ENCODE measurements at places on chromosomes 2 and 18. TPM values are rescaled to one million over a fixed set of nuclear protein-coding genes. Genes with fewer than 3 reads are reported as not detected.
A peak's percentile ranks its signal among the peaks of the same experiment; 100 is the strongest.

GRCh38 chr18:76335859-76336640 is 159.0 kb downstream of the ZNF516 start:
- DNase-seq, result peak; percentile 55

- no peak for DNase-seq
These were observed 5.7 kb downstream of the RAMP1 start for GRCh38 chr2:237864940-237865622.

Gene CNTNAP5
- not detected for total RNA-seq

DNA sequence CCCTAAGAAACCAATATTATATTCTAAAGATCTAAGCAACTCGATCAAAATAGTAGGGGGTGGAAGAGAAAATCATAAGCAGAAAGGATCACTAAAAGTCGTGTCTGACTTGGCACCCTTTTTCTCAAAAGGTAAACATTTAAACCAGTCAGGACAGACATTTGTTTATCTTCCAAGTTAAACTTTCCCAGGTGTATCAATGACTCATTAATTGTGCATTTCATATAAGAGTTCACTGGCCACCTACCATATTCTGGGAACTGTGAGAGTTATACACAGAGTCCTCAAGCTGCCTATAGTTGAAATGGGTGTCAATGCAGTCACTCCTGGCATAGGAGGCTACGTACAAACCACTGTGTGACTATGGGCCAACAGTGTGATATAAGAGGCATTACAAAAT is 4.8 kb upstream of the ACVR1 start:
- no peak for DNase-seq

GRCh38 chr18:9444549-9444948 is 30.8 kb upstream of the RALBP1 start:
- no peak for DNase-seq

- no peak for DNase-seq
These were observed 1323.5 kb upstream of the TMEFF2 start for GRCh38 chr2:193518041-193518817.

Gene RBFA
- total RNA-seq, result 32.4 TPM

DNA sequence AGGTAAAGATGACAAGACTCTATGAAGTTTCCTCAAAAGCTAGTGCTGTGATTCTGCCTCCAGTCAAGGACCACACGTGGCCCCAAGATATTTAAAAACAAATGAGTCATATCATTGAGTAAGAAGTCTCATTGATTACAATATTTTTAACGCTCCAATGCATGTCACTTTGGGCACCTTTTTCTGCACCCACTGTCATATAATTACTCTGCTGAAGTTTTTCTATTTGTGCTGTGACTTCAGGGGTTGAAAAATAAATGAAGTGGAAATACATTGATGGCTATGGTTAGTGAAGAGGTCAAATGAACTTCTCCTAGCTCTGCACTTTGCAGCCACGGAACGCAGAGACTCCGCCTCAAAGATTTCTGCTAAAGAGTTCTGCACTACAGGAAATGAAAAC is 344.3 kb upstream of the KYNU start:
- DNase-seq, result no peak

- DNase-seq, result no peak
These were observed 269.4 kb upstream of the THUMPD2 start for GRCh38 chr2:40048506-40048905.

- DNase-seq, result no peak
These were observed 77.3 kb upstream of the SMAD7 start for GRCh38 chr18:49028091-49028490.

DNA sequence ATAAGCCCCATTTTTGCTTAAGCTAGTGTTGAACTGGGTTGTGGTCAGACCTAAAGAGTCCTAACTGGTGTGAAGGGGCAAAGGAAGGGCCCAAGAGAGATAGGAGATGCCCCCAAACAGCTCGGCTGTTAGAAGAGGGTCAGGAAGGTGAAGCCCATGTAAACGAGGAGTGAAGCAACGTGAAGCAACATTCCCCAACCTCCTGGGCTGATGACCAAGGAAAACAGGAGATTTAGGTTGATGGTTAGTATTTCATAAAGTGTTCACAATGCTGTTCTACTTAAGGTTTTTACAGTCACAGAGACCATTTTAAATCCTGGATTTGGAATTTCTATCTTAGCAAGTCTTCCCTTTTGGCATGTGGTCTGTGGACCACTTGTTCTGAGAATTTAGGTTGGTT is 144.0 kb upstream of the SERPINE2 start:
- no peak for DNase-seq

- DNase-seq, result no peak
These were observed 76.2 kb downstream of the CDK15 start for GRCh38 chr2:201882353-201883090.

GRCh38 chr2:197704434-197705120 is 592 bp upstream of the MARS2 start:
- no peak for DNase-seq

DNA sequence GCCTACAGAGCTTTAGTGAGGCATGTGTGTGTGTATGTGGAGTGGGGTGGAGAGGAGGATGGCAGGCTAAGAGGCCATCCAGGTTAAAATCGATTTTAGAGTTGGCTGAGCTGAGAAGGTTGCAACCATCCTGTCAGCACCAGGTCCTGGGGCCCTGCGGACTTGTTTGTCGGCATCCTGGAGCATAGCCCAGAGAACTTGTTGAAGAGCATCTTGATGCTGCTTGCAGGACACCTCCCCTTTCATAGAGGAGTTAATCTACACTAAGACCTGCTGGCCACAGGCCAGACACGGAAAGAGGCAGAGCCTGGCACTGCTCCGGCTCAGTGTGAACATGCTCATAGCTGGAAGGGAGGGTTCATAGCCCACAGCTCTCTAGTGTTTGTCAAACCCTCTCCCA is 72.1 kb upstream of the RGPD5 start:
- no peak for DNase-seq

Gene HADHB
- 117 TPM for total RNA-seq

Gene CPLX4
- total RNA-seq, result not detected

Gene SIGLEC15
- under 0.01 TPM for total RNA-seq

DNA sequence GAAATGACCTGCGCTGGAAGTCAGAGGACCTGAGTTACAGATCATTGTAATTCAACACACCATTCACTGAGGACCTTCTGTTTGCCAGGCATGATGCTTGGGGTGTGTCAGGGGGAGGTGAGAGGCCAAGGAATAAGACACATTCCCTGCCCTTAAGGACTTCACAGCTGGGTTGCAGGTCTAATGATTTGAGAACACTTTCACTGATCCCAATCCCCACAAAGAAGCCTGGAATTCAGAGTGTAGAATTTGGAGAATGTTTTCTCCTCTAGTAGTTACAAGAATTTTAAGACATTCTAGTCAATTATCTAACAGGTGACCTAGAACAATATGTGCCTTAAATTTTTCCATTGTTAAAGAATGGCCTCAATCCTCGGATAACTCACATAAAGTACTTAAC is 322.4 kb downstream of the TNS1 start:
- DNase-seq, result no peak

GRCh38 chr2:239958473-239958765 is 66.7 kb downstream of the NDUFA10 start:
- no peak for DNase-seq

DNA sequence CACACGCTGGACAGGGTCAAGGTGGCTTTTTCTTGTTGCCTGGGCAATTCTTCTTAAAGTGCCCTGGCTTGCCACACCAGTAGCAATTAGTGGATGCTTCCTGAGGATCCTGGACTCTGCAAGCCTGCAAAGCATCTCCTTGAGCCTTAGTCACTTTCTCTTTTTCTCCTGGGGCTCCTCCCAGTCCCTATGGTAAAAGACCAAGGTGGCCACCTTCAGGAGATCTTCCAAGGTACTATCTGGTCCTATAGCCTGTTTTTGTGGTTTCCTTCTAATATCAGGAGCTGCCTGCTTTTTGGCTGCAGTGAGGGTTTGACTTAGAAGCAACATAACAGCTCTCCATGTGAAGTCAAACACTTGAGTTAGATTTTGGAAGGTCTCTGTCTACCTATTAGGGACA is 33.3 kb upstream of the GMCL1 start:
- DNase-seq, result no peak

DNA sequence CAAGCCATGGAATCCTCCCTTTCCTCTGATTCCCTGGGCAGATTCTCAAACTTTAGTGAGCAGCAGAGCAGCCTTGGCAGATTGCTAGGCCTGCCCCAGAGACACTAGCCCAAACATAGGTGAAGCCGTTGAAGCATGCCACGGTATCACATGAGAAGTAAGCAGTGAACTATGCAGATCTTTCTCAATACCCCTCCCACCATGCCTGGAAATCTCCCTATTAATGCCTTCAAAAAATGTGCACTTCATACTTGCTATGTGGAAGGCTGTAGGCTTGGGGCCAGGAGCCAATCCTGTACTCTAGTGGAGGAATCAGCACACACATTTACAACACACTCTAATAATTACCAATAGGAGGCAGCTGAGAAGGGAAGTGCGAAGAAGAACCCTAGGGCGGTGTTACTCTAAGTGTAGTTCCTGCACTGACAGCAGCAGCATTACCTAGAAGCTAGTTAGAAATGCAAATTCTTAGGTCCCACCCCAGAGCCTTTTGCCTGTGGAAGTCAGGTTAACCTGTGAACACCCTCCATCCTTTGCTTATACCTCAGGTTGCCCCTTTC is 305.1 kb upstream of the SPRED2 start:
- DNase-seq, result no peak

DNA sequence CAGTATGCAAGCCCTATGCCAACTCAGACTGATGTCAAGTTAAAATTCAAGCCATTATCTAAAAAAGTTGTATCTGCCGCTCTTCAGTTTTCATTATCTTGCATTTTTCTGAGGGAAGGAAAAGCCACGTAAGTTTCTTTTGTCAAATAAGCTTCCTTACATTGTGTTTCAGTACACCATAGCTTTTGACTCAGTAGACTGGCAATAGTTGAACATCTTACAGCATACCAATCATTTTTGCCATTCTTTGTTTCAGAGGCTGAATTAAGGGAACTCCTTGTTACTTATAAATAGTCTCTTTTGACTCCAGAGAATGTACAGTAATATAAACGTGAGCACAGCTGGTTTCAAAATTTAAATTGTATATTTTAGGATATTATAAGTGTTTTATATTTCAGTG is 120.6 kb downstream of the EHBP1 start:
- no peak for DNase-seq

DNA sequence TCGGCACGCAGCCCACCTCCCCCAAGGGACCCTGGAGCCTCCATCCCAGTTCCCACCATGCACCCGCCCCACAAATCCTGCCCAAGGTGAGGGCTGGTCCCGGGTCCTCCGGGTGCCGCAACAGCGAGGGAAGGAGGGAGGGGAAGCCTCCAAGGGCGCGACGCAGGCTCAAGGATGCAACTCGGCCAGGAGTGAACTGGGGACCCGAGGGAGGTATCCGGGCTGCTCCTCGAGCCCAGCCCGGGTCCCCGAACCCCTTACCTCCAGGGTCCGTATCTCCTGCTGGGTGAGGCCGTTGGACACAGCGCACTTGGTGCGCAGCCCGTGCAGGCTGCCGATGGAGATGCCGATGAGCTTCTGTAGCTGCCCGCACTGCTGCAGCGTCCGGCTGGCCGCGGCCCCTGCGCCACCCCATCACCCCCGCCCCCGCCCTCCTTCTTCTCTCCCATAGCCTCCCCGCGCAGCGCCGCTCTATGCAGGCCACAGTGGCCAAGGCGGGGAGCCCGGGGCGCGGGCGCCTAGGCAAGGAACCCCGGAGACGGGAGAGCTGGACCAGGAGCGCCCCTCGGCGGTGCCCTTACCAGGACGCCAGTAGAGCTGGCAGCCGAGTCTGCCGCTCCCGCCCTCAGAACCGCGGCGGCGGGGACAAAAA is 124.1 kb downstream of the ANKRD30BL start:
- DNase-seq, result peak; percentile 1

GRCh38 chr2:178830451-178830850 is 23.2 kb upstream of the TTN start:
- DNase-seq, result no peak

Gene CAD
- total RNA-seq, result 34.5 TPM

- DNase-seq, result no peak
These were observed 3.2 kb upstream of the CYP26B1 start for GRCh38 chr2:72150861-72151356.

- no peak for DNase-seq
These were observed 1390.5 kb upstream of the CELF4 start for GRCh38 chr18:38956068-38956467.

DNA sequence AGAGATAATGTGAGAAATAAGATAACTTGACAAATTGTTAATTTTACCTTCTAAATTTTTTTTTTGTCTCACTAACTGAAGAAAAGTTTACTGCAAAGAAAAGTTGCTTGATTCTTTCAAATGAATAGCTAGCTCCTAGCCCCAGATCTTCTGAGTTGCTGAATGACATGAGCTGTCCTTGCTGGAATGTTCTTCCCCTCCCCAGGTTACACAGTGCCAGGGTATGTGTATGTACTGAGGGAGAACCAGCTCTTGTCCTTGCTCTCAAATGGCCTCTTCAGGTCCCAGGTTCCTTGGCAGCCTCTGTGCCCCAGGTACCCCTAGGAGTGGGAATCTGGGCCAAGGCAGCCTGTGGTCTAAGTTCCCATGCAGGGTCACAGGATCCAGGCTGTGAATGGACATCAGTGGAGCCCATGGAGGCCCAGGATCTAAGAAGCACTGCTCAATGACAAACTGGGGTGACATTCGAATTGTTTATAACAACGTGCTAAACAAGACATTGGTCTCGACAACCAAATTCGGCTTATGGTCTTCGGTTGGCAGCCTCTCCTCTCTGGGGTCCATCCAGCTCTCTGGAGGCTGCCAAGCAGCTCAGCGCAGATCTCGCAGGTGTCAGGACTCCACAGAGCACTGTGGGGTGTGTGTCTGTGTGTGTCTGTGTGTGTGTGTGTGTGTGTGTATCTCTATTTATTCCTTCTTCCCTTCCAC is 17.1 kb upstream of the INO80C start:
- no peak for DNase-seq

Gene AQP12B
- not detected for total RNA-seq

GRCh38 chr2:239421851-239422250 is 21.0 kb upstream of the HDAC4 start:
- no peak for DNase-seq

Gene COL4A3
- total RNA-seq, result not detected

DNA sequence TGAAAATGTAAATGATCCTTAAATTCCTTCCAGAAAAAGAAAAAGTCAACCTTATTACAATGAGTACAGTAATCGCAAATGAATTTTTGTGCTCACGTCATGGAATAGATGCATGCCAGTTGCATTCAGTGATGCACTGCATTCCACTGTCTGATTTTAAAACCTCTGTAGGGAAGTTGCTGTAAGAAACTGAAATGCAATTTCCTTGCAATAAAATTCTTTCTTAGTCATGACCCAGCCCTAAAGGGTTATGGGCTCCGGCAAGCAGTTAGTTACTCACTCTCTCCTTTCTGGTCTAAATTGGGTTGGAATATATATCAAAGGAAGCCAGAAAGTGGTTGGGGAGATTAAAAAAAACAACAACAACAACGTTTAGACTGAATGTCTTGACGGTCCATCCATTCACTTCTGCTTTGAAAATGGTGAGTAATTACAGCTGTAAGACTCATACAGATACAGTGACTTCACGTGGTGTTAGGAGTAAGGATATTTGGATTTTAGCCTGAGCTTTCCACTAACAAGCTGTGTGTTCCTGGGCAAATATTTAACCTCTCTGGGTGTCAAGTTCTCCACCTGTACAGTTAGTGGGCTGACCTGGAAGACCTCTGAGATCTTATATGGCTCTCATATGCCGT is 8.6 kb upstream of the RND3 start:
- no peak for DNase-seq

Gene AFF3
- under 0.01 TPM for total RNA-seq

Gene TRIB2
- total RNA-seq, result 60.7 TPM

- no peak for DNase-seq
These were observed 158.3 kb downstream of the ZFP36L2 start for GRCh38 chr2:43068041-43068533.
